Stimulated activated CD4-positive, alpha-beta T cell treated with anti-CD3 and anti-CD28 coated beads, Interleukin-4, amount 100 ng/mL, for 4 hours (primary cell): ENCODE measurements at places on chromosomes 2 and 18.
A peak's percentile ranks its signal among the peaks of the same experiment; 100 is the strongest.

GRCh38 chr18:55549474-55550104 lies 38.4 kb downstream of the TCF4 start:
- no peak for DNase-seq

- peak; percentile 29 for DNase-seq
Measured at GRCh38 chr18:62637807-62638687, 77.3 kb upstream of the PHLPP1 start.

GRCh38 chr18:8844721-8845148 lies 139.4 kb downstream of the MTCL1 start:
- DNase-seq: no peak

DNA sequence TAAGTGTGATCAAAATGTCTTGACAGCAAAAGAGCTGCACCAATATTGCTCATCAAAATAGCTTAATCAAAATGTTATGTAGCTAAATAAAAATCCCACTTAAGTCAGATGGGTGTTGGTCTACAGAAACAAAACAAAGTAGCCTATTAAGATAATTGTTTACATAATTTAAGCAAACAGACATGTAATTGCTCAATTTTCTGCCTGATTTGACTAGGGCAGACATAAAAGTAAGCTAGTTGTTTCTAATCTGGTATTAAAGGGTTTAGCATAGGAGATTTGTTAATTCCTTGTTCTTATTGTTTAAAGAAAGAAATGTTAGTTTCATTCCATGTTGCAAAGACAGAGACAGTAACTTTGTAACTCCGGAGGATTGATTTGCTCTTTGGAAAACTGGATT lies 11.5 kb upstream of the FEZ2 start:
- no peak for DNase-seq

- no peak for DNase-seq
Measured at GRCh38 chr18:41504316-41504715, 450.7 kb upstream of the PIK3C3 start.
